ENCODE measurements at places on chromosomes 16 and 17. TPM values are rescaled to one million over a fixed set of nuclear protein-coding genes. Genes with fewer than 3 reads are reported as not detected.

The LUC7L3 gene
- 182 TPM for total RNA-seq

The LHX1 gene
- 1.3 TPM for total RNA-seq

The STX1B gene
- total RNA-seq = 19.9 TPM

The KRTAP1-5 gene
- total RNA-seq = not detected

GRCh38 chr16:47392081-47392480 lies 68.8 kb downstream of the ITFG1 start:
- DNase-seq = no peak

DNA sequence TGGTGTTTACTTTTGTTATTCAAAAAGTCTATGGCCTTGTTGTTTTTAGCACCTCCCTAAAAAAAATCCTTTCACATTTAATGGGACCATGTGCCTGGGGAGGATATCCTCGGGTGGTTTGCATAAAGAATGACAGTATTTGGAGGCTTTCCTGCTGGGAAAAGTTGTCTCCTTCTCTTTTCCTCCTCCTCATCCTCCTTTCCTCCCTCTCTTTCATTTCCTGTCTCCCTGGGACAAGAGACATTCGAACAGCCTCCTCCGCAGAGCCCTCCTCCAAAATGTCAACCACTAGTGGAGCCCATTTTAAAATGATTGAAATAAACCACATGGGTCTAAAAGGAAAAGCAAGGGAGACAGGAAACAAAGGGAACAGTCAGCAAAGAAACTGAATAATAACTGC lies 67.4 kb downstream of the MYH13 start:
- no peak for DNase-seq

GRCh38 chr16:58518083-58518979 lies 3.0 kb downstream of the SETD6 start:
- no peak for DNase-seq

- DNase-seq = peak; percentile 77
Measured at GRCh38 chr17:4498461-4499397, at the start of gene SPNS2. TSS of gene SPNS2 (plus strand) at chr17:4498881. CDS start at chr17:4499048, 167 bp downstream.
